Hepatocyte (in vitro differentiated cells): ENCODE measurements at places on chromosomes 12 and 14. TPM values are rescaled to one million over a fixed set of nuclear protein-coding genes. Genes with fewer than 3 reads are reported as not detected.

Gene LMNTD1
- total RNA-seq = 0.87 TPM in 1 of 2 replicates, not detected in the other

Gene INSM2
- total RNA-seq = not detected in 2 replicates

GRCh38 chr14:74507085-74507484 lies 13.5 kb downstream of the ISCA2 start:
- no peaks in the 10 kb centered on the region for H3K27me3 ChIP-seq
- no peaks in the 10 kb centered on the region for H3K36me3 ChIP-seq
- no peak overlapping the region for H3K27ac ChIP-seq
- no peak for DNase-seq

DNA sequence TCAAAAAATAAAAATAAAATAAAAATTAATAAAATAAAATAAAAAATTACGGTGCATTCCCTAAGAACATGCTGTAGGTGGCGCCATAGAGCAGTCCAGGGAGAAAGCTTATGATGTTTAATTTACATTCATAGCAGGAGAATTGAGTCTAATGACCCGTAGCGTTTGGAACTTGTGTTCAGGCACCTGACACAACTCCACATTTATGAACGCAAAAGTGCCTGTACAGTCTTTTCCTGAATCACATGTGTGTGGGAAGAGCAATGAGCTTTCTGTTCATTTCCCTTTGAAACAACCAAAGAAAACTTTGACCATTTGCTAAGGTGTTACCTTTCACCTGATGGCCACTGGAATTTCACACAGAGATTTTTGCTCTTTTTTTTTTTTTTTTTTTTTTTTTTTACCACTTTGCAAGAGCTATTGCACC lies 60.6 kb upstream of the KCNA1 start:
- DNase-seq = peak; percentile 57
- no peaks in the 10 kb centered on the region for H3K36me3 ChIP-seq
- no peaks in the 10 kb centered on the region for H3K4me1 ChIP-seq
- H3K4me3 ChIP-seq = no peak overlapping the region
- no peak overlapping the region for H3K27ac ChIP-seq

- no peak overlapping the region for H3K4me3 ChIP-seq
- no peaks in the 10 kb centered on the region for H3K27me3 ChIP-seq
- no peaks in the 10 kb centered on the region for H3K36me3 ChIP-seq
- H3K4me1 ChIP-seq = no peaks in the 10 kb centered on the region
These were observed 11.3 kb downstream of the C14orf132 start for GRCh38 chr14:96050482-96050881.

- DNase-seq = no peak
- H3K36me3 ChIP-seq = no peaks in the 10 kb centered on the region
- peaks cover 5% of the 10 kb centered on the region for H3K4me1 ChIP-seq
These were observed 91.2 kb downstream of the PTGER2 start for GRCh38 chr14:52405314-52405713.

GRCh38 chr12:132259364-132259871 lies 70.0 kb downstream of the GALNT9 start:
- DNase-seq = no peak
- H3K27ac ChIP-seq = no peak overlapping the region
- H3K36me3 ChIP-seq = no peaks in the 10 kb centered on the region
- H3K4me1 ChIP-seq = no peaks in the 10 kb centered on the region
- peaks cover 15% of the 10 kb centered on the region for H3K27me3 ChIP-seq

GRCh38 chr12:30211743-30212142 lies 428.0 kb upstream of the TMTC1 start:
- H3K36me3 ChIP-seq = no peaks in the 10 kb centered on the region
- no peak for DNase-seq
- H3K27ac ChIP-seq = no peak overlapping the region
- no peaks in the 10 kb centered on the region for H3K4me1 ChIP-seq

- H3K36me3 ChIP-seq = no peaks in the 10 kb centered on the region
- no peak overlapping the region for H3K4me3 ChIP-seq
- H3K27ac ChIP-seq = peak overlapping the region; percentile 93
- no peaks in the 10 kb centered on the region for H3K27me3 ChIP-seq
- no peak for DNase-seq
These were observed 1.1 kb upstream of the RBMS2 start for GRCh38 chr12:56520506-56520905.

DNA sequence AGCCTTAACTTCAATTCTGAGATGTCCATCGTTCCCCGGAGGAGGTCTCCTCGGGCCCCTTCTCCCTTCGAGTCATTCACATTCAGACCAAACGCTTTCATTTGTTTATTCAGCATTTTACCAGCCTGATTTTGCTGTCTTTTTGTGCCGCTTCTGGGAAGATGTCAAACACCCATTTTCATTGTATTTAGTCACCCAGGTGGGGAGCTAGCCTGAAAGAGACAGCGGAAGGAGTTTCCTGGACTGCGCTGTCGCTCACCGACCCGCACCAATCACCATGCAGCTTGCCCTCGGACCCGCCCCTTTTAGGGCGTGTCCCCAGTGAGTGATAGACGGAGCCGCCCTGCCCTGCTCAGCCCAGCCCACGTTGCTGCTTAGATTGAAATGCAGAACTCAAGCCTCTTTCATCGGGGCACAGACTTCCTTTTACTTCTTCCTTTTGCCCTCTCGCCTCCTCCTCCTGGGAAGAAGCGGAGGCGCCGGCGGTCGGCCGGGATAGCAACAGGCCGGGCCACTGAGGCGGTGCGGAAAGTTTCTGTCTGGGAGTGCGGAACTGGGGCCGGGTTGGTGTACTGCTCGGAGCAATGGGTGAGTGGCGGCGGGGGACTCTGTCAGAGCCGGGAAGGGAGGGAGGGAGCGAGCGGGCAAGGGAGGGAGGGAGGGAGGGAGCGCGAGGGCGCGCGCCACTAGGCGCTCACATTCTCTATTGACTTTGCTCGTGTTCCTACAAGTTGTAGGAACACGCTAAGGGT lies at the start of gene PAX9:
Gene PAX9 (plus strand): TSS at position 355 of the 752 bp plus-strand sequence. CDS start 230 bp downstream, at position 585.
- H3K4me1 ChIP-seq = peaks cover 33% of the 10 kb centered on the region
- H3K4me3 ChIP-seq = peak within 1 kb of the TSS; percentile 17
- peak; percentile 91 for DNase-seq
- no peaks in the 10 kb centered on the region for H3K36me3 ChIP-seq
- peaks cover 96% of the 10 kb centered on the region for H3K27me3 ChIP-seq

- H3K4me1 ChIP-seq = no peaks in the 10 kb centered on the region
- H3K4me3 ChIP-seq = no peak overlapping the region
- no peak overlapping the region for H3K27ac ChIP-seq
- H3K36me3 ChIP-seq = no peaks in the 10 kb centered on the region
- no peak for DNase-seq
- no peaks in the 10 kb centered on the region for H3K27me3 ChIP-seq
These were observed 168.7 kb upstream of the TMCC3 start for GRCh38 chr12:94819011-94819410.

DNA sequence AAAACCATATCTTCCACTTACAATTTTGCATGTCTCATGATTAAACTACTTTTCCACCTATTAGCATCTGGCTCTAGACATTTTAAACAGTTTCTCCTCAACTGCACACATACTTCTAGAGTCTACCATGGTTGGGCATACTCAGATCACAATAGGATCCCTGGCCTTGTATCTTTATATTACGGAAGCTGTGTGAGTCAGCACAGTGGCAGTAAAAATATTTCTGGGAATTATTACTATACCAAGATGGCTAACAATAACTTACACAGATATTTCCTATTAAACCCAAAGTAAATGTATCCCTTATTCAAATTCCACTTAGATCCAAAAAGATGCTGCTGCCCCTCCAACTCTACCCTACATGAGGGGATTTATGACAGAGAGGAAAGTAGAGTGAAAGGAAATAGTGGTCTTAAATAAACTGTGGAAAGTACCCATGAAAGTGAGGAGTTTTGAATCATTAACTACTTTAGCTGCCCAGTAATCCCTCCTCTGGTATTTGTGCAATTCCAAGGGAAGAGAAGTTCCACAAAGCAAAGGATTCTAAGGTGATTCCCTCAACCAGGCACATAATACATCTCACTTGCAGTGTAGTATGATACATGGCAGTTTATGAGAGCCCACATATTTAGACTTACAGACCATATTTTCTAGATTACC lies 14.0 kb upstream of the CPSF6 start:
- H3K27ac ChIP-seq = no peak overlapping the region
- H3K36me3 ChIP-seq = no peaks in the 10 kb centered on the region
- H3K4me1 ChIP-seq = no peaks in the 10 kb centered on the region
- DNase-seq = no peak
- H3K27me3 ChIP-seq = no peaks in the 10 kb centered on the region
- H3K4me3 ChIP-seq = no peak overlapping the region
